ENCODE measurements at places on chromosomes 6 and 20.
A peak's percentile ranks its signal among the peaks of the same experiment; 100 is the strongest.

DNA sequence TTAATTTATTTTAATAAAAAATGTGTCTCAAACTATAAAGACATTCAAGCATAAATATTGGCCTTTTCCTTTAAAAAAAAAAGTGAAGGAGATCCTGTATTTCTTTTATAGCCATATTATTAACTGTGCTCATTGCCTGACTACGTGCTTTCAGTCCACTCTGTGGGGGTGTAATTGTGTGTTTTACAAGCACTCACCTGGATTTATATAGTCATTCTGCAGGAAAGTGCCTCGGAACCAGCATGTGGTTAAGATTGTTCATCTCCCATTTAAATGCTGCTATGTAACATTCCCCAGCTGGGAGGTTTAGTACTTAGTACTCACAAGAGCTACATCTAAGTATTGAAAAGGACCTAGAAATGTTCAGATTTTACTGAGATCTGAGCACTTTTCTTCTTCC is 47.9 kb upstream of the SLC22A16 start:
- no peak for DNase-seq

DNA sequence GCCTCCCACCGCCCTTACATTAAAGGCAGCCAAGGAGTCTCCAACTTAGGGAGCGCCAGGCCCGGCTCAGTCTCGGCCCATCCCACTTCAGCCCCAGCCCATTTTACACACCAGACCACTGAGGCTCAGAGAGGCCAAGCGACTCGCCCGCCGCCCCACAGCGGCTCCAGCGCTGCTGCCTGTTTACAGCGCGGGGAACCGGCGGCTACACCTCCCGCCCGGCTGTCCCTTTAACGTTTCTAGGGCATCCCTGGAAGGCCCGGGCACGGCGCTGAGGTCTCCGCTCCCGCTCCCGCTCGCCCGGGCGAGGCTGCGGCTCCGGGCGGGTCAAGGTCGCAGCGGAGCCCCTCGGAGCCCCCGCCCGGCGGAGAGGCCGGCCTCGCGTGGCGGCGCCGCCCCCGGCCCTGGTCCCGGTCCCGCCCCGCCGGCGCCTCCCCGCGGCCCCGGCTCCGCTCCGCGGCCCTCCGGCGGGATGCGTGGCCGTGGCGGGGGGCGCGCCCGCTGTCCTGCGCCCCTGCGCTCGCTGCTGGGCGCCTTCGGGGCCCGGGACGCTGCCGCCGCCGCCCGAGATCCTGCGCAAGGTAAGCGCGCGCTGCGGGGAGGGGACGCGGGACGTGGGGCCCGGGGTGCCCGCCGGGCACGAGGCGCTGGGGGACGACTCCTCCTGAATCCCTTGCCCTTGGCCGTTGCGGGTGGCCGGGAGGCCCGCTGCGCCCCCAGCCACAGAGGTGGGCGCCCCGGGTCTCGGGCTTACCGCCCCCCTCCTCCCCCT is 27.1 kb upstream of the PHACTR3 start:
- no peak for DNase-seq

GRCh38 chr6:168116975-168117899 is 38.2 kb upstream of the FRMD1 start:
- no peak for DNase-seq

DNA sequence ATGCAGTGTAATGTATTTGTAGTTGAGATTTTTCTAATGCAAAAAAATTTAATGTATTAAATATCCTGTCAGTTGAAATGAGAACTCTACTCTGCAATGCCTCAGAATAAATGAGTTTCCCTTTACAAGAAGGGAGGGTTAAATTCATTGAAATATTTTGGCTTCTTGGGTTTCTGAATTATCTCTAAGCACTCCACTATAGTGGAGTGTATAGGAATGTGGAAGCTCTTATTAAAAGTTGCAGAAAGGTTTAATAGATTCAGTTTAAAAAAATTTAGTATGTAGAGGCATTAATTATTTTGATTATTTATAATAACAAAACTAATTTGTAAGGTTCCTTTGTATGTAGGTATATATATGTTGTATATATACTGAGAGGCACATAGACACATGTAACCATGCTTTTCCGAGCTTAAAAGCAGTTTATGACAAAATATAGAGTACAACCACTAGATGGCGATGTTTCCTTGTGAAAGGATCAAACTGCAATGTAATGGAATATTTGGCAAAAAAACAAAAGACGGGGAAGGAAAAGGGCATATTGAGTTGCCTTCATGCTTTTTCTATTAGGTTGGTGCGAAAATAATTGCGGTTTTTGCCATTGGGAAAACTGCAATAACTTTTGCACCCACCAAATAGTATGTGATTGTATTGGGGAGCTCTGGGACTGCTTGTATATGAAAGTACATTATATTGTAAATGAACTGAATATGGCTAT is 144.2 kb downstream of the MYO6 start:
- DNase-seq = peak; percentile 28

GRCh38 chr6:56222499-56222898 is 24.9 kb downstream of the COL21A1 start:
- no peak for DNase-seq

DNA sequence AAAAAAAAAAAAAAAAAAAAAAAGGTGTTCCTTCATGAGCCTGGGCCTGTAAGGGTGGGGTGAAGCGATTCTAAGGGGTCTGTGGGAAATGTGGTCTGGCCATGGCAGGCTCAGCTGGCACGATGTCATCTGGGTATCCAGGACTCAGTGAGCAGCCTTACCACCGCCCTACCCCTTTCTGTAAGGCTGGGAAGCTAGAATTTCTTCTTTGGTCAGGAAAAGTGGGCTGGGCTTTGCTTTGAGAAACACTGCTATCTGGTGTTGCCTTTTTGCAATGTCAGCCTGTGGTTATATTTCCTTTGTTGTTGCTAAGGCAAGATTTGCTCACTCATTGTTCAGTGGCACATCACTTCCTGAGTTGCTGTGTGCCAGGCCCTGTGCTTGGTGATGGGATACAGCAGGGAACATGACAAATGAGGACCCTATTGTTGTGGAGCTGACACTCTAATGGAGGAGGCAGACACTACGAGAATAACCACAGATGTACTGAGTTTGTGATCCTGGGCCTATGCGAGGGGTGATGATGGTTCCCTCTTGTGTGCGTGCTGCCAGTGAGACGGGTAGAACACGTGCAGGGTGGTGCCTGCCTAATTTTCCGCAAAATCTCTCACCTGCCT is 45.9 kb upstream of the ZNFX1 start:
- no peak for DNase-seq

DNA sequence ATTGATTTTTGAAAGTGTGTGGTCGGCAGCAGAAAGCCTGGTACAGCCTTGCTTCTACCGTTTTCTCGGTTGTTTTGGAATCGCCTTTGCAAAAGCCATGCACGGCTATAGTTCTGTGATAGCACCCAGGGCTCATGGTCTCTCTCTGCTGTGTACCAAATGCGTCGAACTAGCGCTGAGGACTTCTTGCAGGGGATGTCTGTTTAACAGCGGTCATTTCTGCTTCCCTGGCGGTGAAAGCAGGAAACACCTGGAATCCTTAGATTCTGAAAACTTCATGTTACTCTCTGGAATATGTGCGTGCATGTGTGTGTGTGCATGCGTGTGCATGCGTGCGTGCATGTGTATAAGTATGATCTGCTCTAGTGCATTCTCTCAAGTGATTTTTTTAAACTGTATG is 26.1 kb upstream of the GCNT2 start:
- DNase-seq = no peak

GRCh38 chr20:32678948-32679347 is 5.2 kb upstream of the C20orf203 start:
- DNase-seq = peak; percentile 86

- no peak for DNase-seq
These were observed 4.6 kb downstream of the MAD2L1BP start for GRCh38 chr6:43639984-43640800.

- DNase-seq = no peak
These were observed 117.9 kb upstream of the ZNF217 start for GRCh38 chr20:53711333-53712211.

- DNase-seq = no peak
These were observed 8.7 kb upstream of the WTAP start for GRCh38 chr6:159718634-159719033.

DNA sequence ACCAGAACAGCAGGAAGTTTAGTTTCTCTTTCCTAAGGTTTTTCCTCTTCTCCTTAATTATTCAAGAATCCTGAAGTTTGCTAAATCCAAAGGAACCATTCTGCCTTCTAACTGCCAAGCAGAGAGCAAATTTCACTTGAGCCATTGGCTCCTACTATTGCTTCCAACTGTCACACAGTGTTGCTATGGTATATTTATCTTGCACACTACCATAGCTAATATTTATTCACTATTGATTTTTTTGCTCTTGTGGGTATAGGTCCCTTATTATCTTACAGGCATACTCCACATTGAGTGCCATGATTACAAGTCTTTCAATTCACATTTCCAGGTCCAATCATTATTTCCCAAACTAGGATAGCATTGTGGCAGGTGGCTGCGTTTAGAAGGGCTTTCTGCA is 266.7 kb upstream of the FLRT3 start:
- no peak for DNase-seq

- no peak for DNase-seq
These were observed 371.8 kb downstream of the MAFB start for GRCh38 chr20:40317156-40317790.

DNA sequence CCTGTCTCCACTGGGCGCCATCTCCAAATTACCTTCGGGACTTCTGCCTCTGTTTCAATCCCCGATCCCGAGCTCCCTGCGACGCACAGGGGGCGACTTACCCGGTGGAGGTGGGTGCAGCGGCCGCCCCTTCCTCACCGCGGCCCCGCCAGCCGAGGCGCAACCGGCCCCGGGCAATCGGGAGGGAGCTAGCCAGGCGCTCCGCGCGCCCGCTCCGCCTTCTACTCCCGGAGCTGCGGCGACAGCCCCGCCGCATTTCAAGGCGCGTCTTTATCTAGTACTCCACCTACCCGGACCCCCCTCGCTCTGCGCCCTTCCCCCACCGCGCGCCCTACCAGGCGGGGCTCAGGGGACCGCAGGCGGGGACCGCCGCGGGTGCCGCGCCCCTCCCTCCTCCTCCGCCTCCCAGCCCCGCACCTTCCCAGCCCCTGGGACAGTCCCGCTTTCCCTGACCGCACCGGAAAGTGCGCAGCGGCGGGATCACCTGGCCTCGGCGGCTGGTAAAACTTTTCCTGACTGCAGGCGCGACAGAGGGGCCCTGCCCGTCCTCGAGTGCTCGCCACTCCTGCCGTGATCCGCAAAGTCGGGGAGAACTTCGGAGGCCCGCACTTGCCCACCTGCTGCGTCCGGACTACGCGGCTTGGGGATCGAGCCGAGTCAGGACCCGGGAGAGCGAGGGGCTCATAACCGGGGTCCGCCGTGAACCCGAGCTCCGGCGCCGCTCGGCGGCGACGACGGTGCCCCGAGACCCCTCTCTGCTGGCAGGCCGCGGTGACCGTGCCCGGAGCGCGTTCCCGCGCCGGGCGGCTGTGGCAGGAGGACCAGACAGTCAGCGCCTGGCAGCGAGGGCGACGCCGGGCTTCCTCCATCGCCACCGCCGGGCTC is 8.0 kb upstream of the NKX2-2 start:
- DNase-seq = no peak

DNA sequence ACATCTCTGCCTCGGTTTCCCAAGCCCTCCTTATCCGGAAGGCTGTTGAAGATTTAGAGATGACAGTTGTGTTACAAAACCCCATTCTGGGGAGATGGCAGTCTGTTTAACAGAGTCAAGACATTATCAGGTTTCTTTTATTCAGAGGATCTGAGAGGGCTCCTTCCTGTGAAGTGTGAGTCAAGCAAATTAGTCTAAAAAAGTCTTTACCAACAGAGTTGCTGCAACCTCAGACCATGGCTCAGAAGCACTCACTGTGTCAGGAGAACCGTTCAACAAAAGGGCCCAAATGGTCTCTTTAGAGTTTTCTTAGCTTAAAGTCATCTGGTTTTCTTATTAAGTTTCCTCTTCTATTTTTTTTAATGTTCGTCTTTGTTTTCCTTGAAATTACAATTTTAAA is 717.8 kb downstream of the EPM2A start:
- no peak for DNase-seq

DNA sequence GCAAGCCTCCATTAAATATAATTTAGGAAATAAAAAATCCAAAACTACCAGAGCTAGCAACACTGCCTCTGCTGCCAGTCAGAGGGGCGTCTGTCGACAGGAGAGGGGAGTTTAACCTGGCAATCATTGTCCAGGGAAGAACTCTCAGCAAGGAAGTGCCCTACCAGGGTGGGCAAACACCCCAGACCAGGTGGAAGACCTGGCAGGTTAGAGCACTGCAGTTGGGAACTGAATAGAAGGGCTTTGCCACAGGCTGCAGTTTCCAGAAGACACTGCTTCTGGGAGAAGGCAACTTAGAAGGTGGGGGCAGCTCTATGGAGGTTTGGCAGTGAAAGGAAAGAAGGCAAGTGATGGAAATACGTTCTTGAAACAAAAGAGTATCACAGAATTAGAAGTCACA is 11.5 kb downstream of the NAPB start:
- DNase-seq = no peak

DNA sequence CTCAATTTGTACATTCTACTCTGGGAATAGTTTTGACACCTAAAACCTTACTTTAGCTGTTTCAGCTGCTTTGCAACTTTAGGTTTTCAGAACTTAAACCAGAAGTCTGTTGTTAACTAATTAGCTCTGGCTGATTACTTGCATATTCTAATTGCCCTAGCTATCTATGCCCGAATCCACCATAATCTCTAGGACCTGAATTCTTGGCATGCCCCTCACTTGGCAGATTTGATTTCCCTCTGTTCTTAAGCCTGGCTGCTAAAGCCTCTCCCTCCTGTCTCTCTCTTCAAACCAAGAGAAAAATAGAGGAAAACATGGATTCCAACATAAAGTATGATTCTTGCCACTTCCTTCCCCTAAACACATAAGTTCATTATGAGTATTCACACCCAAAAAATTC is 35.0 kb upstream of the LIN28B start:
- no peak for DNase-seq

- DNase-seq = no peak
These were observed 108.6 kb upstream of the CDYL start for GRCh38 chr6:4667591-4667990.

- no peak for DNase-seq
These were observed 15.7 kb upstream of the HLA-A start for GRCh38 chr6:29926413-29927274.

DNA sequence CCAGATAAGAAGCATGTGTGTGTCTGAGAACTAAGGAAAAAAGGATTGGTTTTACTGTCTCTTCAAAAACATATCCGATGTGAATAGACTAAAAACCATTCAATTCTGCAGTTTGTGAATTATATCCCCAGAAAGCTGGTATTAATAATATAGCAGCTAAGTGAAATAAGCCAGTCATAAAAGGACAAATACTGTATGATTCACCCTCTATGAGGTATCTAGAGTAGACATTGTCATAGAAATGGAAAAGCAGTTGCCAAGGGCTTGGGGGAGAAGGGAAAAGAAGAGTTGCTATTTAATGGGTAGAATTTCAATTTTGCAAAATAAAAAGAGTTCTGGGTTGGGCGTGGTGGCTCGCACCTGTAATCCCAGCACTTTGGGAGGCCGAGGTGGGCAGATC is 137.5 kb downstream of the ATXN1 start:
- no peak for DNase-seq

Measured in NCI-H446 treated with DMSO at 0.1 percent for 48 hours (cell line).